Right forelimb (tissue), 1 donor: ENCODE measurements at places on chromosomes 3 and 15.

DNA sequence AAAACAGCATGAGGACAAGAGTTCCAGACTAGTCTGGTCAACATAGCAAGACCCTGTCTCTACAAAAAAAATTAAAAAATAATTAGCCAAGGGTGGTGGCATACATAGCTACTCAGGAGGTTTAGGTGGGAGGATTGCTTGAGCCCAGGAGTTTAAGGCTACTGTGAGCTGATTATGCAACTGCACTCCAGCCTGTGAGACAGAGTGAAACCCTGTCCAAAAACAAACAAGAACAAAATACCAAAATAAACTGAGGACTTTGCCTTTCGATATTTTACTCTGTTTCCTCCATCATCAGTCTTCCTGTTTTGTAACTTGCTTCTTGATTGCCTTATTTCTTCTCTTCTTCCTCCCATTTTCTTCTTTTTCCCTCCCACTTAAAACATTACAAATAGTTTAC, 504.4 kb downstream of the ROBO1 start:
- DNase-seq, result no peak

DNA sequence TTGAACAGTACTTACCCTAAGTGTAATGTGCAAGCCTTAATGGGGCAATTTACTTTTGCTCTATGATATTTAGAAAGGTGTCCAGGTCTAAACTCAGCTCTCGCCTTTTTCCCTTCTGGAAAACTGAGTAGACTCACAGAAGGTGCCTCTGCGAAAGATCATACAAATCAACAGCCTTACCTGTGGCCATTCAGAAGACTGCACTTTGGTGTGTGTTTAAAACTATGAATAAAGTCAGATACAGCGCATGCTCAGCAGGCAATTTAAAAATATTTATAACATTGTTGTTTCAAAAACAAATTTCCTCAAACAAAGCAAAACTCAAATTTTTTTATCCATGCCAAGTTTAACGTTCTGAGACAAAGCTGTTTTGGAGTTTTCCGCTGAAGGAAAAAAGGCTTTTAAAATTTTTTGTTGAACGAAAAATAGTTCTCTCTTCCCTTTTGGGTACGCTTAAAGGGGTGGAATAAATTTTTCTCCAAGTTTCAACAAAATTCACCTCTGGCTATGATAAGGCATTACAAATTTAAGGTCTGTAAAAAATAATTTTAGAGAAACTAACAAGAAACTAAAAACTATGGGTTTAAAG, 156.3 kb downstream of the TIGIT start:
- no peak for DNase-seq

DNA sequence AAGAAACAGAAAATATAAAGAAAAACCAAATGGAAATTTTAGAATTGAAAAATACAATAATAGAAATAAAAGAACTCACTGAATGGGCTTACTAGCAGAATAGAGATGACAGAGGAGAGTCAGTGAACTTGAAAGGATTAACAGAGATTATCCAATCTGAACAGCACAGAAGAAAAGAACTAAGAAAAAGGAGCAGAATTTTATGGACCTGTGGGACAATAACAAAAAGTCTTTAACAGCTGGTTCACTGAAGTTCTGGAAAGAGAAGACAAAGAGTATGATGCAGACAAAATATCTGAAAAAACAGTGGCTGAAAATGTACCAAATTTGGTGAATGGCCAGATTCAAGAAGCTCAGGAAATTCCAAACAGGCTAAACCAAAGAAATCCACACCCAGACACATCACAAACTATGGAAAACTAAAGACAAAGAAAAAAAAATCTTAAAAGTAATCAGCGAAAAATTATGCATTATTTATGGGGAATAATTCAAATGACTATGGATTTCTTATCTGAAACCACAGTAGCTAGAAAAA, 9.7 kb upstream of the GNB5 start:
- no peak for DNase-seq

GRCh38 chr3:9028134-9028533, 64.9 kb upstream of the RAD18 start:
- DNase-seq, result peak; percentile 85

- DNase-seq, result peak; percentile 27
These were observed 64.8 kb upstream of the PCSK6 start for GRCh38 chr15:101554115-101554915.

- no peak for DNase-seq
These were observed 4.8 kb downstream of the GLYCTK start for GRCh38 chr3:52292247-52293065.

- no peak for DNase-seq
These were observed 732.9 kb upstream of the BCHE start for GRCh38 chr3:166570102-166570501.

- no peak for DNase-seq
These were observed 9.3 kb downstream of the GXYLT2 start for GRCh38 chr3:72896996-72897757.

DNA sequence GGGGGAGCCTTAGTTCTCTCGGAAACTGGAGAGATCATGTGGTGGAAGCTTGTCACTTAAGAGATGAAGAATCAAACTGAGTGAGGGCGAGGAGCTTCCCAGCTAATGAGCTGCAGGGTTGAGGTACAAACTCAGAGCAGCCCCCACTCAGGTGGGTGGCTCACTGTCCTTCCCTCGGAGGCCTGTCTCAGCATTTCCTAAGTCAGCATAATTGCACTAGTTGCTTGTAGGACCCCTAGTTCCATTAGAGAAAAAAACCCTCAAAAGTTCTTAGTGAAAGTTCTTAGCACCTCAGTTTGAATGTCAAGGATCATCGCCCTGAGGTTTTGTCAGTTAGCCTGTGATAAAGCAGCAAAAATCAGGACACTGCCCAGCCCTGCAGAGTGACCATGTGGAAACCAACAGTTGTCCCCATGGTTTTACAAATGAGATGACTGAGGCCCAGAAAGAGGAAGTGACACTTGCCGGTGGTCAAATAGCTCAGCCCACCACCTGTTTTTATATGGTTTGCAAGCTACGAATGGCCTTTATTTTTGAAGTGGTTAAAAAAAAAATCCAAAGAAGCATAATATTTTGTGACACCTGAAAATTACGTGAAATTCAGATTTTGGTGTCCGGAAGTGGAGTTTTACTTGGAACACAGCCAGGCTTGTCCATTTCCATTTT, 11.9 kb downstream of the SMAD6 start:
- no peak for DNase-seq

DNA sequence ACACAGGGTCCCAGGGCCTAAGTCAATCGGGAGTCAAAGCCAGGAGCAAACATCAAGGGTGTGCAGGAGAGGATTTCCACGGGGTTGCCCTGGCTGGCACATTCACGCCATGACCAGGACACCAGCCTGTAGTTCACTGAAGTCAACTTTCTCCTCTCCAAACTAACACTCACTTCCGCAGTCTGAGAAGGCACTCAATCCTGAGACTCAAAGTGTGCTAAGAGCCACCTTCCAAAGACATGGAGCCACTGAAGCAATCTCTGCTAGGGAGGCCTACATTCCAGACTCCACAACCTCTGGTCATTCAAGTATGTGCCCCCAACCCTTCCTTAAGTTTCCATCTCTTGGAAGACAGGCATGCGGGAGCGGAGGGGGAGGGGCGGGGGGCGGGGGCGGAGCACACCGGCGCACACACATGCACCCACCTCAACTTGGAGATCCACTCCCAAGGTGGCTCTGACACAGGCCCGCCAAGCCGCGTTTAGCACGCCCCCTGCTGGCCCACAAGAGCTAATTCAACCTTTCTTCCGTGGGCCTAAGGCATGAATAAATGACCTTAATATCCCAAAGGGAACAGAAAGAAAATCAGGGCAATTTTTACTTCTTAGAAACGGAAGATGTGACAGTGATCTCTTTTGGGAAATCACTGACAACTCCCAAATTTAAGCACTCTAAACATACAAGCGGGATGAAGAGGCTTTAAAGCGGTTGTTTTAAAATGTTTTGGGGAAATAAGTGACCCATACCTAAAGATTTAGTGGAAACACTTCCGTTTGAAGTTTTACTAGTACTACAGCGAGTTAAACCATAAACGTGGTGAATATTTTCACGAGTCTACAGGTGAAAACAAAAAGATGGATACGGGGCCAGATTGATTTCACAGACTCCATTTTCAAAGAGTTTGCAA, 162.5 kb upstream of the CHRNA7 start:
- DNase-seq, result peak; percentile 64
